ENCODE measurements at places on chromosomes 1 and 21.

GRCh38 chr1:57788313-57788712 is 364.5 kb upstream of the DAB1 start:
- DNase-seq = no peak

- no peak for DNase-seq
These were observed 792.8 kb downstream of the ADGRL2 start for GRCh38 chr1:82593561-82593960.

DNA sequence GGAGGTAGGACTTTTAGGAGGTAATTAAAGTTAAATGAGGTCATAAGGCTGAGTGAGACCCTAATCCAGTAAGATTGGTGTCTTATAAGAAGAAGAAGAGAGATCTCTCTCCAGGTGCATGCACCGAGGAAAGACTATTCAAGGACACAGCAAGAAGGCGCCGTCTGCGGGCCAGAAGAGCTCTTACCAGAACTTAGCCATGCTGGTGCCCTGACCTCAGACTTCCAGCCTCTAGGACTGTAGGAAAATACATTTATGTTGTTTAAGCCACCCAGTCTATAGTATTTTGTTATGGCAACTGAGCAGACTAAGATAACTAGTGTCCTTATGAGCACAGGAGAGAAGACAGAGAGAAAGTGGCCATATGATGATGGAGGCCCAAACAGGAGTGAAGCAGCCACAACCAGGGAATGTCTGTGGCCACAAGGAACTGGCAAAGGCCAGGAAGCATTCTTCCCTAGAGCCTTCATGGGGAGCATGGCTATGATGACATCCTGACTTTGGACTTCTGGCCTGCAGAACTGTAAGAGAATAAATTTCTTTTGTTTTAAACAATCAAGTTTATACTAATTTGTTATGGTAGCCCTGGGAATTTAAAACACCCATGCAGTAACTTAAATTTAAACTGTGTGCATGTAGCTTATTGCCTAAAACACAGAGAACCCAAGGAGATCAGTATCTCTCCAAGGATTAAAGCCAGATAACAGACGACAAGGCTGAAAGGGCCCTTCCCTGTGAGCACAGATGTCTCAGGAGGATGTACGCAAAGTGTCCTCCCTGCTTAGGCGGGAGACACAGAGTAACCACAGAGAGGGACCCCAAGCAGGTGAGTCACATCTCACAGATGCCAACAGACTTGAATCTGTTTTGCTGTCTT is 9.9 kb upstream of the CD58 start:
- peak; percentile 13 for DNase-seq

- no peak for DNase-seq
These were observed 26.2 kb upstream of the TADA1 start for GRCh38 chr1:166902279-166902678.

- peak; percentile 46 for DNase-seq
These were observed 14.3 kb downstream of the RC3H1 start for GRCh38 chr1:174007851-174008250.

- no peak for DNase-seq
These were observed 24.9 kb downstream of the PCAT6 start for GRCh38 chr1:202835548-202836072.

GRCh38 chr1:55054396-55054795 is 15.0 kb downstream of the PCSK9 start:
- no peak for DNase-seq

DNA sequence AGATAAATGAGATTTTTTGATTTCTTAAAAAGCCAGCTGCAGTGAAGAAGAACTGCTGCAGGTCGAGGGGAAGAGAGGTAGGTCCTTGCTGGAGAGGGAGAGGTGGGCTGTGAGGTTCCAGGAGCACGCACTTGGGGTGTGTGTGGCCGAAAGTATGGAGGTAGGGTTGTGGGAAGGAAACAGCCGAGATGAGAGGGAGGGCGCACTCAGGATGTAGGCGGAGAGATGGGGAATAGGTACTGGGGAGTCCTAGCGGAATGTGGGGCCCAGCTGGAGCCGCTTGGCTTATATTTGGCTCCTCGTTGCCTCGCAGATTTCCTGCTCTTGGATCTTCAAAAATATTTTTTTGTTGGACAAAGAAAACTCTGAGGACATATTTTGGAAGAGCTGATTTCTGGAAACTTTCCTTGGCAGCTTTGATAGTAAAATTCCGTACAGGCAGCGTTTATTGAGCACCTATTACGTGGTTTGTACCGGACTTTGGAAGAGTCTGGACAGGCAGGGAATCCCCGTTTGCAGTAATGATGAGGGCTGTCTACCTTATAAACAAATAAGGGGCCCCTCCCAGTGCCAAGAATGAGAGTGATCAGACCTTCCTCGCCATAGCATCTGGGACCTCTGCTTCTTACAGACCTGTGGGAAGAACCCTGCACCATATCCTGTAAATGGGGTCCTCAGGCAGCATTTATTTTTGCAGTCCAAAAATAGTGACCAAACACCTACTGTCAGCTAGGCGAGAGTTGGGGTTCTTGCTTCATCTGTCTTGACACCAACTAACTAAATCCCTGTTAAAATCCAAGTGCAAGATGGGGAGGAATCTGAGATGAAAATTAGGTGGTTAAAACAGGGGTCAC is 1.5 kb downstream of the LRRC8D start:
- no peak for DNase-seq

GRCh38 chr1:234125283-234125682 is 220.8 kb downstream of the SLC35F3 start:
- peak; percentile 27 for DNase-seq

DNA sequence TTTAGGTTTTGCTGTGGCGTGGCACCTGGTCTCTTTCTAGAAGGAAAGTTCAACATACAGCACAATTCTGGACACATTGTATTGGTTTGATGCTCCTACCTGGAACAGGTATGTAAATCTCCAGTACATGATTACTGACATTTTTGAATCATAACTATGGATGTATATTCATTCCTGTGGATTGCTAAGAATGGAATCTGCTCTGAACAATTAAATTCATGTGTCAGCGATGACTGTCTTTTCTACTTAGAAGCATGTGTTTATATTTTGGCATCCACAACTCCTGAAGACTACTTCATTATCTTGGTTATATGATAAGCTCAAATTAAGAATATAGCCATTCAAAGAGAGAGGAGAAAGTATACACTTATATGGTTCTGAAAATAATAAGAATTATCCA is 291.8 kb downstream of the CHRM3 start:
- no peak for DNase-seq

DNA sequence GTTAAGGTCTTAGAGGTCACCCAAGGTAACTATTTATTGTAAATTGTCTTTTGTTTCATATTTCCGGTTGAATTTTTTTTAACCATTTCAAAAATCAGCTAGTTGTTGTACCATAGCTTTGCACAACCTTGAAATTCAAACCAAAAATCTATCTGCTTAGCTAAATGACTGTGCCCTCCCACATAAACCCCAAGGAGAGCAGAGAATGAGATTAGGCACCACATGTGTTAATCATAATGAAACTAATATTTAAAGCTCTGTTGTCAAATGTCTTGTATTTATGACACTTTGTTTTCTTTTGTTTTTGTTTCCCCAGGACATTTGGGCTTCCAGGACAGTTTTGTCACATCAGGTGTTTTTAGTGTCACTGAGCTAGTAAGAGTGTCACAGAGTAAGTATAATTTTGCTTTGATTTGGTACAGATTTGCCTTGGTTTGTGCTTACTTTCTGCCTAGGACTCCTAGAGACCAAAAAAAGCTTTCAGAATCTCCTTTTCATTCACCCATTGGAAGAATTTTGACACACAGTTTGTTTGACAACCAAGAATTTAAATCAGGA is 249.9 kb downstream of the NFIA start:
- DNase-seq = no peak

DNA sequence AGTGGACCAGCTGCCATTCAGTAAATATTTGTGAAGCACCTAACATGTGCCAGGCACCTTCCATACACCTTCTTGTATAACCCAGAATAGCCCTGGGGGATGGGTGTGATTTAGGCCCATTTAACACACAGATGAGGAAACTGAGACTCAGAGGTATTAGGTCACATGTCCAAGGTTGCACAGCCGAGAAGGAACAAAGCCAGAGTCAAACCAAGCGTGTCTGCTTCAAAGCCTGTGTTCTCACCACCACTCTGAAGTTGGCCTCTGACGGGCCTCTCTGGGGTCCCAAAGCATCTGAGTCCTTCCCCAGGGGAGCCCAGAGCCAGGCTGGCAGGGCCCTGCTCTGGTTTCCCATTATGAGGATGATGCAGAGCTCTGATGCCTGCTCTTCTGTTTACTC is 65.1 kb downstream of the LACTBL1 start:
- DNase-seq = no peak

DNA sequence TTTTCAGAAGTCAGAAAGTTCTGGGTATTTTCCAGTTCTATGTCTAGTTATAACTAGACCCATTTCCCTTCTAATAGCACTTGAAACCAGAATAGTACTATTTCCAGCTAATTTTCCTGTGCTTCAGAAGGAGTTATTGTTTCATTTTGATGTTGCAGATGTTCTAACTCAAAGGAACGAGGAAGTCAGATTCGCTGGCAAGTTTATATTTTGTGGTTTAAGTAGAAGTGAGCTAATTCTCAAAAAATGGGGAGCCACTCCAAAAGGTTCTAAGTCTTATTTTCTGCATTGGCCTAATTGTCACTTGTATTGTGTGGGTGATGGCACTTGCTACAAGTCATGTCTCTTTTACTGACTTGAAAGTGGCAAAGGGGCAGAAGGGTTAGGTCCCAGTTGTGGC is 18.1 kb downstream of the CCDC185 start:
- peak; percentile 17 for DNase-seq

- DNase-seq = no peak
These were observed 3.9 kb upstream of the SKI start for GRCh38 chr1:2224170-2224584.

DNA sequence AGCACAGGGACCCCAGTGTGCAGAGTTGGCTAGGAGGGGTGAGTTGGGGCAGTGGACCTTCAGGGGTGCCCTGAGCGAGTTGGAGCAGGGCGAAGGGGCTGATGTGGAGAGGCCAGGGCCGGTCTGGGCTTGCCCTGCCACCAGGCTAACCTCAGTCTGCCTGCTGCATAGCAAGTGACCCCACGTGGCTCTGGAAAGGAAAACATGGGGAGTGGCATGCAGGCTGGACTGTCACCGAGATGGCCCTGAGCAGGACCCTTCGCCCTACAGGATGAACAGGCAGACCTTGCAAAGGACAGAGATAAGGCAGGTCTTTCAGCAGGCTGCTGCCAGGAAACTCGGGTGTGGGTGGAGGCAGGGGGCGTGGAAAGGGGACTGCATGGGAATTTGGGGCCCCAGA is 51.5 kb downstream of the FOXO6 start:
- DNase-seq = no peak

DNA sequence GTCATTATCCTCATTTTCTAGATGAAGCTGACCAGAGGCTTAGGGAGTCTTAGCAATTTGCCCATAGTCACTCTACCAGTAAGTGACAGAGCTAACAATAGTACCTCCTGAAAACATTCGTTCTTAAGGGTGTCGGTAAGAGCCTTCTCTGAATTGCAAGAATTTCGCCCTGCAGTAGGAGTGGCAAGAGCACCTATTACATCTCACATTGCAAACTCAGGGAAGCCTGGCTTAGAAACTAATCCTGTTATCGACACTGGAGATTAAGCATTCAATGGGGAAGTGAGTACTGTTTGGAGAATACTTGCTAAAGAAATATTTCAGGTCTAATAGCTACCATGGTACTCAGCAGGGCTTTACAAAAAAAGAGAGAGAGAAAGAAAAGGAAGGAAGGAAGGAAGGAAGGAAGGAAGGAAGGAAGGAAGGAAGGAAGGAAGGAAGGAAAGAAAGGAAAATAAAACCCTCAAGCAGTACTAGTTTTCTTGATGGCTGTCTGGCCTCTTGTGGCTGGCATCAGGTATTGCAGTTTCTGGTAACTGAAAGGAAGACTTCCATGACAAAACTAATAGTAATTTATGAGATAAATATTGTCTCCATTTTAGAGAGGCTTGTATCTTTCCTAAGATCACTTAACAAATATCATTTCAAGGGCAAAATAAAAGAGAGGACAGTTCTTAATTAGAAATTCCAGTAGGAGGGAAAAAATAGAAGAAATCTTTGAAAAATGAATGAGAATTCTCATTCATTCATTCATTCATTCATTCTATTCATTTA is 10.4 kb downstream of the C1orf226 start:
- DNase-seq = peak; percentile 70

- DNase-seq = no peak
These were observed 17.2 kb upstream of the RCSD1 start for GRCh38 chr1:167612587-167613385.

DNA sequence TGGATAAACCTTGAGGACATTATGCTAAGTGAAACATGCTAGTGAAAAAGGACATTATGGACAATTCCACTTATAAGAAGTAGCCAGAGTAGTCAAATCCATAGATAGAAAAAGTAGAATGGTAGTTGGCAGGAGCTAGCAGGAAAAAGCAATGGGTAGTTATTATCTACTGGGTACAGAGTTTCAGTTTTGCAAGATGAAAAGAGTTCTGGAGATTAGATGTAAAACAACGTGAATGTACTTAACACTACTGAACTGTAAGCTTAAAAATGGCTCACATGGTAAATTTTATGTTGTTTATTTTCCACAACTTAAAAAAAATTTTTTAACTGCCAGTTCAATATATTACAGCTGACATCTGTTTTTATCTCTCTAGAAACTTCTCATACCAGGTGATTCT is 19.4 kb downstream of the JAK1 start:
- DNase-seq = no peak

DNA sequence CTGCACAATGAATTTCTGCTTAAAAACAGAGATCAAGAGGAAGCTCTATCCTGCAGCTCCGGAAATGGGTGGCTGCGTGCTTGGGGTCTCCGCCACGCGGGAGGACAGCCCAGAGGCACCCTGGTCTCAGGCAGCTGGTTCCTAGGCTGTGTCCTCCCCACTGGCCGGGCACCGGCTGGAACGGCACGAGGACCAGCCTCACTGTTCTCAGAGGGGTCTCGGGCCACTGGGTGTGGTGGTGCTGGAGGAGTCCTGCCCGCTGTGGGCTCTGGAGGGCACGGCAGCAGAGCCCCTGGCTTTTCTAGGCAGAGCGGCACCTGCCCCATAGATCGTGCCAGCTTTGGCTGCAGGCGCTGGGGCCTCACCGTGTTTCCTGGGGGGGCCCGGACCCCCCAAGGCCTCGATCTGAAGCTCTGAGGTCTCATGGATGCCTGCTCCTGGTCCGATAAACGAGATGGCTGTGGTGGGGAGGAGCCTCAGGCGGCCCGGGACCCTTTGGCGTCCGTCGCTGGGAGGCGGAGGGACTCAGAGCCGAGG is 8.2 kb upstream of the RNF223 start:
- no peak for DNase-seq

DNA sequence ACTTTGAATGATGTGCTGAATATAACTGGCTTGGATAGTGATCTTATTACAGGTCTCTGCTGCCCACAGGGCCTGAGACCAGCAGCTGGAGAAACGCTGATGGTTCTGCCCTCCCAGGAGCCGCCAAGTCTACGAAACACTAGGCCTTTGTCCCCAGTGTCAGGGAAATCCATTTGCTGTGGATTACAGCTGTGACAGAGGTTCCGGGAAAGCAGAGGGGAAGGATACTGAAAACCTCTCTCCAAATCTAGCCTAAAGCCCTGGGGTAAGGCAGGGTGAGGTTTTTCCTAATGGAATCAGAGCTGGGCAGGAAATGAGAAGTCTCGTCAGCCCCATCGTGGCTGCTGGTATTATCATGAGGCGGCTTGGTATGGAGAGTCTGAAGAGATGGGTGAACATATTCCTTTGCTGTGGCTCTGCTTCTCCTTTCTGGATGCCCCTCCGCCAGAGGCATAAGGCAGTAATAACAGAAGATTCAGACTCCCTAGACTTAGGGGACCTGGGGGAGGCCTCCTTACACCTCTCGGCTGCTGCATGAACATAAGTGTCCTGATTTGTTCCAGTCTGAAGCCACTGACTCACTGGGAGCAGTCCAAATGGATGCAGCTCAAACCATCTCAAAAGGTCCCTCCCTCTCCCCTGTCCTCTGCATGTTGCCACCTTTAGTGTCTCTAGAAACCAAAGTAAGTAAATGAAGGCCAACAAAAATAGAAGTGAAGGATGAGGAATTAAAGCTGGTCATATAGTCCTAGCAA is 48.1 kb downstream of the PHC2 start:
- peak; percentile 39 for DNase-seq

Measured in cardiac fibroblast (primary cell).